NCI-H446 (cell line): ENCODE measurements at places on chromosomes 16 and 17.

DNA sequence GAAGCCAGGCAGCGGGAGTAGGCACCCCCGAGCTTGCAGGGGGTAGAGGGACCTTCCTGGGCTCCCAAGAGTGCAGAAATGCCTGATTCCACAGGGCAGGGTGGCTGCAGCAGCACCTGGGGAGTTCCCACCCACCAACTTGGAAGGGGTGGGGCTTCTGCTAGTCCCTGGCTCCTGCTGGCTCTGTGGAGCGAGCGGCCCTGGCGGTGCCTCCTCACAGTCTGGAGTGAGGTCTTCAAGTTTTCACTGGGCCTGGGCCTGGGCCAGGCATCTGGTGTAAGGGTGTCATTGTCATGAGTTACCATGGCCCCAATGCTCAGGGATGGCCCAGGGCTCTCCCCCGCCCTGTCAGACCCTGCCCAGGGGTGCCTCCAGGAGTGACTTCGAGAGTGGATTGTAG lies 15.8 kb upstream of the ITGB3 start:
- DNase-seq = no peak

GRCh38 chr16:59596693-59597092 lies 862.6 kb upstream of the GOT2 start:
- no peak for DNase-seq

- DNase-seq = peak; percentile 3
These were observed 15.3 kb downstream of the ITGAM start for GRCh38 chr16:31274831-31275816.

DNA sequence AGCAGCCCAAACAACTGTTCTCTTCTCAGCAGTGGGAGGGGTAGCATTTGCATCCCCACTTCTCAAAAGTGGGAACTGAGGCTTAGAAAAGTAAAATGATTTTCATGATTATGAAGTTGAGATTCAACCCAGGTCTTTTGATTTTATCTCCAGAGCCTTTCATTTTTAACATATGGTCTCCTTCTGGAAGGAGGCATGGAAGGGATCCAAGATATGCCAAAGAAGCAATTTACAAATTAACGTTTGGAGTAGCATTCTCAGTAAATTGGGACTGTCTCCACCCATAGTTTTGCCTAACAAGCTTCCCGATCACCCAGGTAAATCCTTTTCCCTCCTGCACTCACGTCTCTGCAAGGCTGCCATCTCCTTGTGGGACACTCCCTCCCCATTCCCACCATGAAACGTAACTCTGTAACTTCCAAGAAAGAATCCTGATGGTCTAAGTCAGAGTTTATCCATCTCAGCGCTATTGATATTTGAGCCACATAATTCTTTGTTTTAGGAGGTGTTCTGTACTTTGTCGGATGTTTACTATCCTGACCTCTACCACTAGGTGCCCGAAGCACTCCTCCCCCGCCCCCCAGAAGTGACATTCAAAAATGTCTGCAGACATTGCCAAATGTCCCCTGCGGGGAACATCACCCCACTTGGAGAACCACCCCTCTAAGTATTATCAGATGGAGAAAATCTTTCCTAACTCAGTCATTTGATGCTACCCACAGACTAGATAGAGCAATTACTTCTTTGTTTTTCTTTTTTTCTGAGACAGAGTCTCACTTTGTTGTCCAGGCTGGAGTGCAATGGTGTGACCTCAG lies 32.9 kb upstream of the NFAT5 start:
- DNase-seq = no peak

GRCh38 chr16:1102921-1103635 lies 7.0 kb upstream of the C1QTNF8 start:
- no peak for DNase-seq

DNA sequence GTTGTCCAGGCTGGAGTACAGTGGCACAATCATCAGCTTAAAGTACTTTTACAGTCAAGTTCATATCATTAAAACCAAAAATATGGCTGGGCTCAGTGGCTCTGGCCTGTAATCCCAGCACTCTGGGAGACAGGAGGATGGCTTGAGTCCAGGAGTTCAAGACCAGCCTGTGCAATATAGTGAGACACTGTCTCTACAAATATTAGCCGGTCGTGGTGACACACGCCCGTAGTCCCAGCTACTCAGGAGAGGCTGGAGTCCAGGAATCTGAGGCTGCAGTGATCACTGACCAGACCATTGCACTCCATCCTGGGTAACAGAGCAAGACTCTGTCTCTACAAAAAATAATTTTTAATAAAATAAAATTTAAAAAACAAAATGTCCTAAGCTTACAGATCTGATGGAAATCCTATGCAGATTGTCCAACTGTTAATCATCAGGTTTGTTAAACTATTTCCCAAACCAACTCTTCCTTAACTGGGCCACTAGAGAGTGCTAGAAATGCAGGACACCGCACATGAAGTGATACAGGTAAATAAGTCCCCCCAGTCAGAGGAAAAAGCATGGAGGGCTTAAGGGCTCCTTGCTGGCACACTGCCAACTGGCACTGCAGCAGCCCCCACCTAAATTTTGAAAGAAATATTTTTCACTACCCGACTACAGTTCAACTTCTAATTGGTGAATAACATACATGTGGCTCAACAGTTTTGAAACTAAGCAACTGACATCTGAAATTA lies 2.8 kb downstream of the USP22 start:
- no peak for DNase-seq

DNA sequence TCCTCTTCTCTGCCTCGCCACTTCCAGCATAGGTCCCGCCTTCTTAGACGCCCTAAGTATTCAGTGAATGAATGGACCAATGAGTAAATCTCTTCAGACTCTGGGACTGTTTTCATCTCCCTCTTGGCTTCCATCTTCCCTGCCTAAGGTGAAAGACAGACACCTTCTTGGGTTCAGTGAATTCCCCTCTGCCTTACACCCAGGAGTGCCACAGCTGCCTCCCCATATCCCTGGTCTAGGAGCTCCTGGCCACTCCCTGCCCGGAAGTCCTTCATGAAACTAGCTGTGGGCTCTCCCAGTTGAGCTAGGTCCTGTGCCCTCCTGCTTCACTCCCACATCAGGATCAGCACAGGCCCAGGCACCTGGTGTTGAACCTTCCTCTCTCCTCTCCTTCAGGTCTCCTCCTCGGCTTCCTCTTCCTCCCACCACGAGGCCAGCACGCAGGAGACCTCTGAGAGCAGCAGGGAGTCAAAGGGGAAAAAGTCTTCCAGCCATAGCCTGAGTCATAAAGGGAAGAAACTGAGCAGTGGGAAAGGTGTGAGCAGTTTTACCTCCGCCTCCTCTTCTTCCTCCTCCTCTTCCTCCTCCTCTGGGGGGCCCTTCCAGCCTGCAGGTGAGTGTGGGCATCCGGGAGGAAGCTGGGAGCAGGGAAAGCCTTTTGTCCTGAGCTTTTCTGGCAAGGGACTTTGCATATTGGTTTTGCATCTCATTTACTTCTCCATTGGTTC lies 10.3 kb downstream of the MLLT6 start:
- DNase-seq = no peak

DNA sequence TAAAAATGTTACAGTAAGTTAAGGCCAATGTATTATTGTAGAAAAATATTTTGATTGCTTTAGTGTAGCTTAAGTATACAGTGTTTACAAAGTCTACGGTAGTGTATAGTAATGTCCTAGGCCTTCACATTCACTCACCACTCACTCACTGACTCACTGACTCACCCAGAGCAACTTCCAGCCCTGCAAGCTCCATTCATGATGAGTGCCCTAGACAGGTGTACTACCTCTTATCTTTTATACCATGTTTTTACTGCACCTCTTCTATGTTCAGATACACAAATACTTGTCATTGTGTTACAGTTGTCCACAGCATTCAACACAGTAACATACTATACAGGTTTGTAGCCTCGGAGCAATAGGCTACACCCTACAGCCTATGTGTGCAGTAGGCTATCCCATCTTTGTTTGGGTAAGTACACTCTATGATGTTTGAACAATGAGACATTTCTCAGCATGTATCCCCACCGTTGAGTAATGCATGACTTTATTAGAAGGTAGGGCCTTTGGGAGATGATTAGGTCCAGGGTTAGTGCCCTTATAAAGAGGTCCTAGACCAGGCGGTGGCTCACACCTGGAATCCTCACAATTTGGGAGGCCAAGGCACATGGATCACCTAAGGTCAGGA lies 117.8 kb downstream of the SLC39A11 start:
- no peak for DNase-seq

DNA sequence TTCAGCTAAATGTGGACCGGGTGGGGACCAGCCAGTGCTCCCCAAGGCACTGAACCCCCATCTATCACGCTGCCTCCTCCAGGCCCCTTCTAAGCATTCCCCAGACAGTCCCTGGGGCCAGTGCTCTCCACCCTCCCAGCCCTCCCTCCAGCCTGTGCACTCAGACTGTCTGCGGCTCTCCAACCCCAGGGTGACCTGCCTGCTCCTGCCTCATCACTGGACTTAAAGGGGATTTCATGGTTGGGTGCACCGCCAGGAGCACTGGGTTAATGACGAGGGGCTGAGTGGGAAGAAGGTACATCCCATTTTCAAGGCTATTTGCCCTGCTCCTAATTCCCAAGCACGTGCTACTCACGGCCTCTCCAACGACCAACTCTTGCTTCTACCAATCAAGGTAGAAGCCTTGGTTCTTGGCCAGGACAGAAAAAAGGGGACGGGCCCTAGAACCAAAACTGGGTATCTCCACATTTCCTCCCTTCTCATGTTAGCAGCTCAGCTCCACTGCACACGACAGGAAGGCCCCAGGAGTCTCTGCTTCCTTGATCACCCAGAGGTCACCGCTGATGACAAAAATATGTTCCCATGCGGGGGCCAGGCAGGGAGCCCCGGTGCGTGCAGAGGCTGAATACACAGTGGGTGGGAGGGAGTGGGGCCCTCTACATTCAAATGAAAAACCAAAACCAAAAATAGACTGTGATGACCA lies 3.5 kb upstream of the ABR start:
- DNase-seq = no peak

DNA sequence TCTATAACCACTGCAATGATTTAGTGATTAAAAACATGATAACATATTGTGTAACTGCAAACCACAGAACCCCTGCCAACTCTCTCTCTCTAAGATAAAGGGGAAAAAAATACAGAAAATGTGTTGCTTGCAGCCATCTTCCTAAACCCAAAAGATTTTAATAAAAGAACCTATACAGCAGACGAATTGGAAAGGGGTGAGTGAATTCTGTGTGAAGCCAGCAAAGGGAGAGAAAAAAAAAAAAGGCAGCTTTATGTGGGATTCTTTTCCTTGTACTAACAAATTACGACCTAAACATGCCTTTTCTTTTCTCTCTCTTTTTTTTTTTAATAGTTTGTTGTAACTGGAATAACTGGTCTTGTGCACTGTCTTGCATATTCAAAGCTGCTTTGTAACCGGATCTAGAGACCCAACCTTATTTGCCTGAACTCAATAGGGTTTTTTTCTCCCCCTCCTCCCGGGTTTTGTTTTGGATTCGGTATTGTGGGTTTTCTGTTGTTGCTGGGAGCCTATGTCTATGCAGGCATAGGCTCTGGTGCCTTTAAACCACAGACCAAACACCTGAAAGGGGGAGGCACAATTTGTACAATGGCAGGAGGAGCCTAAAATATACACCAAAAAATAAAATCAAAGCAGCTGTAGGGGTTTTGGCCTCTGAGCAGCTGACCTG lies 7.0 kb upstream of the ZFHX3 start:
- no peak for DNase-seq

GRCh38 chr16:28543072-28543471 lies 4.3 kb upstream of the NUPR1 start:
- no peak for DNase-seq

DNA sequence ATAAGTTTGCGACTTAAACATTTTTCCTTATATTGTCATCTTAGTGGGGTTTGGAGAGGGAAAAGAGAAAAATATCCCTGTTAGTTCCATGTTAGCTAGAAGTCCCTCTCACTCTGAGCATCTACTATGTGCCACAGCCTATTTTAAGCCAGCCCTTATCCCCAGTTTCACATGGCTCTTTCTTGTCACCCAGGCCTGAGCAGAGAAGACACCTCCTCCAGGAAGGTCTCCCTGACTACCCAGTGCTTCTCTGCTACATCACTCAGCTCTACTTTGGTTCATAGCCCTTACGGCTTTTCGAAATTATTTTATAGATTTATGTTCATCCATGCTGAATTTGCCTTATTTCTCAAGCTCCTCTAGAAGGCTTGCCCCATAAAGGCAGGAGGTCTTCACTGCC lies 7.2 kb upstream of the MAP2K3 start:
- DNase-seq = no peak

DNA sequence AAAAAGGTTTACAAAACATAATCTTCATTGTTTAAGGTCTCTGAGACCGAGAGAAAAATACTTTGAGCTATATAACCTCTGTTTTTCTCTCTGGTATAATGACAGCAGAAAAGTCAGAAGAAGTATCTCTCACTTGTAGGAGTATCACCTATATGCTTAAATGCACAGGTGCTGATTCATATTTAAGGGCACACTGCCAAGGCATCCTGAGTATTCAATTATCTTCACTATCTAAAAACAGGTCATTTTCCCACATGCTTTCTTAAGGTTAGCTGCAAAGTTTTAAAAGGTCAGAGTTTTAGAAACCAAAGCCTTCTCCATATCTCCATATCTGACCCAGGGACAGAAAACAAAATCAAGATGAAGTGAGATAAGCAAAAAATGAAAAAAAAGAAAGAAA lies 99.3 kb upstream of the C17orf78 start:
- no peak for DNase-seq

DNA sequence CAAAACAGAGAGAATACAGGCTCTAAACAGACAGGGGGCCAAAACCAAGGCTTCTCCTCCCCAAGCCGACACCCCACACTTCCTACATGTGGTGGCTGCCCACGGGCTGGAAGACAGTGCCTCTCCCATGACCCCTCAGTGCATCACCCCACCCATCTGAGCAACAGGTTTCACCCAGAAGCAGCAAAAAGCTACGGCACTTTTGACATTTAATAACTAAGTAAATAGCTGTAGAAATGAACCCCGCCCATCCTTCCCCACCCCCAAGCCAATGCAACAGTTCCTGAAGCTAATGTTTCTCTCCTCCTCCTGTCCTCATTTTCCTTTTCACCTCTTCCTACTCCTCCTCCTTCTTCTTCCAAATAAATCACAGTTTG lies 9.9 kb upstream of the SOX9 start:
- no peak for DNase-seq

- DNase-seq = no peak
These were observed 13.9 kb downstream of the MYL4 start for GRCh38 chr17:47223007-47223406.

GRCh38 chr17:47808830-47809480 lies 12.6 kb downstream of the OSBPL7 start:
- no peak for DNase-seq

DNA sequence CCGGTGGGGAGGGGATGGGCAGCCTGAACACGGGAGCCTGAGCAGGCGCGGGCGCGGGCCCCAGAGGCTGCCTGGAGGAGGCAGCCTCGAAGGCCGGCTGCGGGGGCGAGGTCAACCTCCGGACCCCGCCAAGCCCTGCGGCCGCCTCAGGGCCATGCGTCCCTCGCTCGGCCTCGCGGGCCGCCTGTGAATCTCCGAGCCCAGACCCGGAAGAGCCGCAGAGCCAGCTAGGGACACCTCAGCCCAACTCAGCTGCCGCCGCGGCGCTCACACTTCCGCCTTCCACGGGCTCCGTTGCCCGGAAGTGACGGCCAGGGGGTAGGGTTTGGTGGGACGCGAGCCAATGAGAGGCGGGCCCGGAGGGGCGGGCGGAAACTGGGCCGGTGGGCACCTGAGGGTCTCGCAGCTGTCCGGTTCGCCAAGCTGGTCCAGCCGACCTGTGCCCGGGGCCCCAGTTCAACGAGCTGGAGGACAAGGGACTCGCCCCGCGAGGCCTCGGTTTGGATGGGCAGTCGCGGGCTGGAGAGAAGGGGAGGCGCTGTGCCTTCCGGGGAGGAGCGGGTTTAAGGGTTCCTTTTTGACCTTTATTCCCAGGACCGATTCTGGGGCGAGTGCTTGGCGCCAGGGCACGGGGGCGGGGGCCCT lies at the start of gene SLC38A10:
TSS of gene SLC38A10 (minus strand) at position 277 of the 645 bp plus-strand sequence. CDS start 386 bp downstream, outside the sequence.
- peak; percentile 65 for DNase-seq
